ENCODE measurements at places on chromosomes 6 and 20.
A peak's percentile ranks its signal among the peaks of the same experiment; 100 is the strongest.

GRCh38 chr20:60653111-60653845 is 598.8 kb upstream of the CDH4 start:
- no peak overlapping the region for H3K27ac ChIP-seq
- no peak overlapping the region for H3K4me3 ChIP-seq
- DNase-seq: no peak
- H3K4me1 ChIP-seq: no peaks in the 10 kb centered on the region

DNA sequence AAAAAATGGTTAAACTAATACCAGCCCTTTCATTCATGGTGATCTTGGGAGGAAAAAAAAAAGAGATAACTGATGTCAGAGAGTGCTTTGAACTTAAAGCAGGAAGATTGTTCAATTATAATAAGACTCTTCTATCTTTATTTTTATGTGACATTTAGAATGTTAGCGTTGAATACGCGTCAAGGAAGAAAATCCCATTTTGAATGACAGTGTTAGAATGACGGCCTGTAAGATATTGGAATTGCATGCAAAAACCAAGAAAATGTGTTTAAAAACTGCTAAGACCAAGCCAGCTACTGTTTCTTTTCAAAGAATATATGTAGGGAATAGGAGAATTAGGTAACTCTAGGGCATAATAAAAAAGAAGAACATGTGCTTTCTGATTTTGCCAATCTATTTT is 123.0 kb downstream of the CARMIL1 start:
- H3K4me3 ChIP-seq: no peak overlapping the region
- H3K27ac ChIP-seq: no peak overlapping the region
- no peaks in the 10 kb centered on the region for H3K36me3 ChIP-seq
- DNase-seq: no peak
- H3K27me3 ChIP-seq: no peaks in the 10 kb centered on the region
- H3K4me1 ChIP-seq: peaks cover 34% of the 10 kb centered on the region

GRCh38 chr20:24821391-24821790 is 127.7 kb upstream of the CST7 start:
- no peak for DNase-seq
- no peaks in the 10 kb centered on the region for H3K36me3 ChIP-seq
- no peak overlapping the region for H3K4me3 ChIP-seq
- no peaks in the 10 kb centered on the region for H3K27me3 ChIP-seq
- no peaks in the 10 kb centered on the region for H3K4me1 ChIP-seq

DNA sequence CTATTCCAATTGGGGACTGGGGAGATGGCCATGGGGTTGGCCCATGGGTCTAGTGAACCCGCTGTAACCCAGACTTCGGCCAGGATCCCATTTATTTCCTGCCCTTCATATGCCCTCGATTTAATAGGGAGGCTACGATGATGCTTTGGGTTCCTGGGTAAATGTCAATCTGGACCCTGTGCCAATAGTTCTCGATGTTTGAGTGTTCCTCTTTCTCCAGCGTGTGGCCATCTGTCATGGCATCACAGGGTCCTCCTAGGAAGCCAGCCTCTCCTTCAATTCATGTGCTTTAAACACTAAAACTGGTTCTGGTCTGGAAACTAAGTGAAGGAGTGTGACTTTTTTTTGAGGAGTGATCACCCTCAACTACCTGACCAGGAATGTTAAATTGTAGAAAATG is 28.7 kb upstream of the ELMO2 start:
- H3K4me1 ChIP-seq: no peaks in the 10 kb centered on the region
- H3K36me3 ChIP-seq: no peaks in the 10 kb centered on the region
- H3K27me3 ChIP-seq: no peaks in the 10 kb centered on the region
- no peak overlapping the region for H3K27ac ChIP-seq
- H3K4me3 ChIP-seq: no peak overlapping the region

DNA sequence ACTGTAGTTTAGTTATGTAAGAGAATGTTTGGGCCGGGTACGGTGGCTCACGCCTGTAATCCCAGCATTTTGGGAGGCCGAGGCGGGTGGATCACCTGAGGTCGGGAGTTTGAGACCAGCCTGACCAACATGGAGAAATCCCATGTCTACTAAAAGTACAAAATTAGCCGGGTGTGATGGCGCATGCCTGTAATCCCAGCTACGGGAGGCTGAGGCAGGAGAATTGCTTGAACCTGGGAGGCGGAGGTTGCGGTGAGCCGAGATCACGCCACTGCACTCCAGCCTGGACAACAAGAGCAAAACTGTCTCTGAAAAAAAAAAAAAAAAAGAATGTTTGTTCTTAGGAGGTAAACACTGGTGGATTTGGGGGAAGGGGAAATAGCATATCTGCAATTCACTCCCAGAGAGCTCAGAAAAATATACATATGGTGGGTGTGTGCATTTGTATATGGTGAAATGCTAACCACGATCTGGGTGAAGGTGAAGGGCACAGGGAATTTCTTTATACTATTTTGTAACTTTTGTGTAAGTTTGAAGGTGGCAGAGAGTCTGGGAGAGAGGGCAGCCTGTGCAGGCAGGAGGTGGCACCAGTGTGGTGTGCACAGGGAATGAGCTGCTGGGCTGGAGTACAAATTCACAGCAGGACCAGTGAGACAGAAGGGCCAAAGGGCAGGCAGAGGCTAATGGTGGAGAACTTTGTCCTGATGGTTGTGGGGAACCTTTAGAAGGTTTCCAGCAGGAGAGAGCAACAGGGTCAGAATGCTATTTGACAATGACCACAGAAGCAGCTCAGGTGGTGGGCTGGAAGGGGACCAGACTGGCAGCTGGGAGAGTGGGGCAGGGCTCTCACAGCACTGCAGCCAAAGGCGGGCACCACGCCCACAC is 42.4 kb downstream of the SSR1 start:
- H3K36me3 ChIP-seq: no peaks in the 10 kb centered on the region
- H3K4me1 ChIP-seq: no peaks in the 10 kb centered on the region
- no peak for DNase-seq
- no peak overlapping the region for H3K27ac ChIP-seq
- no peaks in the 10 kb centered on the region for H3K27me3 ChIP-seq

GRCh38 chr6:54072635-54073313 is 38.5 kb upstream of the MLIP start:
- no peaks in the 10 kb centered on the region for H3K27me3 ChIP-seq
- no peaks in the 10 kb centered on the region for H3K4me1 ChIP-seq
- no peak overlapping the region for H3K27ac ChIP-seq
- H3K36me3 ChIP-seq: no peaks in the 10 kb centered on the region

DNA sequence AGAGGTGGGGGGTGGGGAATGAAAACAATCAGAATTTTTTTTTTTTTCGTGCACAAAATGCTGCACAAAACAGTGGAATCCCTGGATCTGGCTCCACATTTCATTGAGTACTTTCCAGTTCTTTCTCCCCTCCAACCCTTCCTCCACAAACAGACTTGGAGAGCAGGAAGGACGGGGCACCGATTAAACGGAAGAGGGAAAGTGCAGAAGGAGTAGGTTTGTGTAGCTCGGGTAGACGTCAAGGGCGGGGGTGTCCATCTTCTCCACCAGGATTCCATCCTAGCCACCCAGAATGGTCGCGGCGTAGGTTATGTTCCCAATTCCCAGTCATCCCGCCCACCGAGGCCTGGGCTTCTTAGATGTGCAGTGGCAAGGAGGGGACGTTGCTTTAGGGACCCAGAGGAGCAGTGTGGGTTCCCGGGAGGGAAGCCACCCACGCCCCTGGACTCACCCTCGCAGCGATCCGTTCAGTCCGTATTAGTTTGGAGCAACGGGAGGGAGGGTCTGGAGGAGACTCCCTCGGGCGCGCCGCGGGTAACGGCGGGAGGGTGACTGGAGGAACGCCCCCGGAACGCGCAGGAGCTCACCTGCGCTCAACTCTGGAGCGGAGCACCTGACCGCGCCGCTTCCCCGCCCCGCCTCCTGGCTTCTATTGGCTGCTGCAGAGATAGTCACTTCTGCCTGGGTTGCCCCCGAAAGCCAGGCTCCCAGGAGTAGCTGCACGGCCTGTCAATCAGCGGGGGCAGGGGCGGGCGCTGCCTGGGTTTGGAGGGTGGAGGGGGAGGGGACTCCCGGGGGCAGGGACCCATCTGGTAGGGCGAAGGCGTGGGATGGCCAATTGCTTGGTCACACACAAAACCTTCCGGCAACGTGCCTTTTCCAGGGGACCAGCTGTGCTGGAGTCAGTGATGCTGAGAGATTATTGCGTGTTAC is at the start of gene ENPP5:
TSS of gene ENPP5 (minus strand) at position 624 of the 933 bp plus-strand sequence. CDS start 2,718 bp downstream, outside the sequence.
- DNase-seq: peak; percentile 75
- no peaks in the 10 kb centered on the region for H3K27me3 ChIP-seq
- H3K27ac ChIP-seq: peak within 1 kb of the TSS; percentile 35
- peak within 1 kb of the TSS; percentile 66 for H3K4me3 ChIP-seq

- no peak for DNase-seq
- peaks cover 17% of the 10 kb centered on the region for H3K4me1 ChIP-seq
- H3K36me3 ChIP-seq: no peaks in the 10 kb centered on the region
- no peak overlapping the region for H3K27ac ChIP-seq
- H3K4me3 ChIP-seq: no peak overlapping the region
- peaks cover 44% of the 10 kb centered on the region for H3K27me3 ChIP-seq
Measured at GRCh38 chr6:28215425-28215824, 9.7 kb upstream of the ZSCAN9 start.

DNA sequence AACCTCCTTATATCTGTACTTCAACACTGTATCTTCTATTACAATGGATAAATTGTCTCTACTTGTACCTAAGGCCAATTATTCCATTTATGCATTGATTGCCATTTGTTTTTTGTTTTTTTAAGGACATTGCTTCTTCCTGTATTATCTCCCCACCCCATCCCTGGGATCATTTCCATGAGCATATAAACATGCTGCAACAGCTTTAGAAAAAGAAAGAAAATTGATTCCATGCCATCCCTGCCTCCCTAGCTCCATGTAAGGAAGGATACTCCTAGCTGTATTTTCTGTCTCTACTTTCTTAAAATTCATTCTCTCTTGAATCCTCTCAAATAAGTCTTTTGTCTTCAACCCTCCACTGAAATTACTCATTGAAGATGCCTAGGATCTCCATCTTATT is 101.8 kb upstream of the SIM1 start:
- H3K27ac ChIP-seq: no peak overlapping the region
- H3K4me1 ChIP-seq: no peaks in the 10 kb centered on the region
- no peaks in the 10 kb centered on the region for H3K36me3 ChIP-seq
- no peak for DNase-seq
- H3K4me3 ChIP-seq: no peak overlapping the region
- no peaks in the 10 kb centered on the region for H3K27me3 ChIP-seq

DNA sequence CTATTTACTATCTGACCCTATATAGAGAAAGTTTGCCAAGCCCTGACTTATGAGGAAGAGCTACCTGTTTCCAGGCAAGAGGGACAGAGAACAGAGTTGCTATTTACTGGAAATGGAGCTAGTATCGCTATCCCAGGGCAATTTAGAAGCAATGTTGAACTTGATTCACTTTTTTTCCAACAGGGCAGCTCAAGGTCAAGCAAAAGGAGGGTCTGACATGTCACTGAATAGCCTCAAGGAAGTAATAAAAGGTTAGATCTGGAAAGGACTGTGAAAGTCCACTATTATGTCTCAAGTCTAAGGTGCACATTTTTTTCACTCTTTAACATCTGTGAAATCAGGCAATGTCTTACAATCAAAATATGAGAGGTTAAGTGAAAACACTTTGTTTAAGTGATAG is 84.4 kb downstream of the CLIC5 start:
- H3K27ac ChIP-seq: no peak overlapping the region
- H3K27me3 ChIP-seq: no peaks in the 10 kb centered on the region
- H3K36me3 ChIP-seq: no peaks in the 10 kb centered on the region
- DNase-seq: no peak
- no peaks in the 10 kb centered on the region for H3K4me1 ChIP-seq
- no peak overlapping the region for H3K4me3 ChIP-seq

GRCh38 chr6:17086469-17086868 is 15.4 kb upstream of the STMND1 start:
- no peak overlapping the region for H3K27ac ChIP-seq
- no peak for DNase-seq
- no peak overlapping the region for H3K4me3 ChIP-seq
- H3K36me3 ChIP-seq: no peaks in the 10 kb centered on the region
- H3K4me1 ChIP-seq: no peaks in the 10 kb centered on the region

- no peak overlapping the region for H3K27ac ChIP-seq
- H3K36me3 ChIP-seq: no peaks in the 10 kb centered on the region
- no peak overlapping the region for H3K4me3 ChIP-seq
- no peaks in the 10 kb centered on the region for H3K4me1 ChIP-seq
- no peaks in the 10 kb centered on the region for H3K27me3 ChIP-seq
Measured at GRCh38 chr20:9088556-9088955, 19.7 kb downstream of the PLCB4 start.

DNA sequence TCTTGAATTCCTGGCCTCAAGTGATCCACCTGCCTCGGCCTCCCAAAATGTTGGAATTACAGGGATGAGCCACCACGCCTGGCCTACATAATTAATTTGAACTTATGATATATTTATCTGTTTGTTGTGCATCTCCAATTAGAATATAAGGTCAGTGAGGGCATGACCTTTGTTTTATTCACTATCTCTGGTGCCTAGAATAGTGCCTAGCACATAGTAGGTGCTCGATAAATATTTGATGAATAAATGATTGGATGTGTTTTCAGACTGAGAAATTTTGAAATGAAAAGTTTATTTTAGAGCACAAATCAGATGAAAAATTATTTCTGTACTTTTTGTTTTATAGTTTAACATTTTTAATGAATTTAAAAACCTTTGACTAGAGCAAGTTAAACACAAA is 19.4 kb upstream of the VEGFA start:
- no peak overlapping the region for H3K4me3 ChIP-seq
- no peak overlapping the region for H3K27ac ChIP-seq
- no peaks in the 10 kb centered on the region for H3K4me1 ChIP-seq
- no peaks in the 10 kb centered on the region for H3K27me3 ChIP-seq
- no peak for DNase-seq

DNA sequence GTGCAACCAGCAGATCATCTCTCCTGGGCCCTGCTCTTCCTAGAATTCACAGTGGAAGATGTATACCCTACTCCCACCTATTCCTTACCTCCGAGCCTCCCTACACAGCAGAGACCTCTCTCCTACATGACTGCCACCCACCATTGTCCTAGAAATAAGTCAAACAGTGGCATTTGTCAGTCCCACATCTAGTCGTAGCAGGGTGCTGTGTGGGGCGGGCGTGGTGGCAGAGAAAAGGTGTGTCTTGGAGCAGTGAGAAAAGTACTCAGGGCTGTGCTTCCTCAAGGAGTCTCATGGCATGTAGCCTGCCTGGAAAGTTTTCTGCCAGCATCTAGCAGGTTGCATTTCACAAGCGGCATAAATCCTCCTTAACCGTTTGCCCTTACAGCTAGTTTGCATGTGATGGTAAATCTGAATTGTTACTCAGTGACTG is 59.4 kb upstream of the PTGIS start:
- no peak overlapping the region for H3K27ac ChIP-seq
- H3K27me3 ChIP-seq: no peaks in the 10 kb centered on the region
- no peaks in the 10 kb centered on the region for H3K36me3 ChIP-seq
- H3K4me3 ChIP-seq: no peak overlapping the region
- no peak for DNase-seq
